Keratinocyte (primary cell): ENCODE measurements at places on chromosomes 3 and 15. TPM values are rescaled to one million over a fixed set of nuclear protein-coding genes. Genes with fewer than 3 reads are reported as not detected.

GRCh38 chr3:189756582-189757078 is 125.4 kb downstream of the TP63 start:
- no peaks in the 10 kb centered on the region for H3K36me3 ChIP-seq
- H3K27ac ChIP-seq: no peak overlapping the region
- no peak overlapping the region for H3K4me3 ChIP-seq
- H3K4me1 ChIP-seq: peaks cover 13% of the 10 kb centered on the region
- no peaks in the 10 kb centered on the region for H3K27me3 ChIP-seq

DNA sequence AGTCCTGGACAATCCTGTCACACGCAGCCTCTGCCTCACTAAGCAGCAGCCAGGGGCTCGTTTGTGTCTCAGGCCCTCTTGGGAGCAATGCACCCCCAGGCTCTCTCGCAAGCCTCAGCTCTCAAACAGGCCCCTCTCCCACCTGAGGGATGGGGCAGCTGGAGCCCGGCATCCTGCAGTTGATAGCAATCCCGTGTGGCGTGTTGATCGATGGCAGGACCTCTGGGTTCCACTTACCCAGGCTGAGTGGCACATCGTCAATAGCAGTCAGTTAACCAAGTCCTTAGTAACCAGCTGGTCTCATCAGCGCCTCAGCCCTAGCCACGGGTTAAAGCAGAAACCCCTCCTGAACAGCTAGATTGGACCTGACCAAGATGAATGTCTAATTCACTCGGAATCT is 36.5 kb upstream of the PLXNA1 start:
- H3K36me3 ChIP-seq: peaks cover 7% of the 10 kb centered on the region
- no peak overlapping the region for H3K4me3 ChIP-seq
- no peak for DNase-seq
- no peaks in the 10 kb centered on the region for H3K4me1 ChIP-seq
- no peaks in the 10 kb centered on the region for H3K27me3 ChIP-seq
- no peak overlapping the region for H3K27ac ChIP-seq

DNA sequence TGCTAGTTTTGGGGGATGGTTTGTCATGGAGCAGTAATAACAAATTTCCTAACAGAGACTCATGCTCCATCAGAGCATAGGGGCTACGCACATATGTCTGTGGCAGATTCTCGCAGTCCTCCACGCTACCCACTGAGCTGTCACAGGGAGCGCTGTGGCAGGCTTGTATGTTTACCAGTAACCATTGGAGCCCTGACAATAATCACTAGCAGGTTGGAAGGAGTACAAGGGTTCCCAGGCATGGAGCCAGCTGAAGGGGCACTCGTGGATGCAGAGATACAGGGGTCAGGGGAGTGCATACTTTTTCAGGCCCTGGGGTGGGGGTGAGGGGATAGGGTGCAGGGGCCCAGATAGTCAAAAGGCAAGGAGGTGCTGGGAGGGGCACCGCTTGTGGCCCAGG is 7.9 kb upstream of the GP9 start:
- no peak overlapping the region for H3K4me3 ChIP-seq
- no peak overlapping the region for H3K27ac ChIP-seq
- DNase-seq: no peak

GRCh38 chr3:22960105-22960984 is 242.8 kb upstream of the UBE2E2 start:
- H3K36me3 ChIP-seq: no peaks in the 10 kb centered on the region
- peaks cover 3% of the 10 kb centered on the region for H3K27me3 ChIP-seq
- H3K27ac ChIP-seq: no peak overlapping the region
- no peaks in the 10 kb centered on the region for H3K4me1 ChIP-seq

DNA sequence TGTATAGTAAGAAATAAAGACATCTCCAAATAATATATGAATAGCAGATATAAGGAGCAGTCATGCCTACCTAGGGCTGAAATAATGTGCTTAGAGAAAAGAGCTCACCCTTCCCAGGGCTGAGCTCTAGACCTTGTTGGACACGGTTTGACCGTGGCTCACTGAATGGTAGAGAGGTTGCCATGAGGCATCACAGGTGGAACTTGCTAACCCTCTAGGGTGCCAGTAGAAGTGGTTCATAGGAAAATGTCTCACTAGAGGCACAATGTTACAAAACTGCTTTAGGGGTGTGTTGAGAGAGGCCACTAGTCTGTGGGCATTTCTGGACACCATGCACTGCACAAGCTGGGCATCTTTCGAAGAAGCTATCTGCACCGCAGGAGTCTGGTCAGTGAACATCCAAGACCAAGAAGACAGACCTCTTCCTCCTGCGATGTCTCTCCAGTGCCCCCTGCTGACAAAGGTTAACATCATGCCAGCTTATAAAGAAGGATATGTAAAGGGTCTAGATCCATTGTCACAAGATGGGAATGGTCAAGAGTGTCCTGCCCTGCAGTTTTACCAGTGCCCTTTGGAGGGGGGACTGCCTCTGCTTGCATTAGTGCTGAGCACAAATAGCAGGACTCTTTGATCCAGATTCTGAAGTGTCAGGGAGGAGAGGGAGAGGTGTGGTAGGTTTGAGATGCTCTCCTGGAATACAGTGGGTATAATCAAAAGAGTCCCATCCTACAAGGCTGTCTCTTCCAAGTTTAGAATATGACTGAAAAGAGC is 266.8 kb downstream of the ZNF385D start:
- no peak overlapping the region for H3K4me3 ChIP-seq
- DNase-seq: no peak
- no peaks in the 10 kb centered on the region for H3K27me3 ChIP-seq
- H3K36me3 ChIP-seq: no peaks in the 10 kb centered on the region

DNA sequence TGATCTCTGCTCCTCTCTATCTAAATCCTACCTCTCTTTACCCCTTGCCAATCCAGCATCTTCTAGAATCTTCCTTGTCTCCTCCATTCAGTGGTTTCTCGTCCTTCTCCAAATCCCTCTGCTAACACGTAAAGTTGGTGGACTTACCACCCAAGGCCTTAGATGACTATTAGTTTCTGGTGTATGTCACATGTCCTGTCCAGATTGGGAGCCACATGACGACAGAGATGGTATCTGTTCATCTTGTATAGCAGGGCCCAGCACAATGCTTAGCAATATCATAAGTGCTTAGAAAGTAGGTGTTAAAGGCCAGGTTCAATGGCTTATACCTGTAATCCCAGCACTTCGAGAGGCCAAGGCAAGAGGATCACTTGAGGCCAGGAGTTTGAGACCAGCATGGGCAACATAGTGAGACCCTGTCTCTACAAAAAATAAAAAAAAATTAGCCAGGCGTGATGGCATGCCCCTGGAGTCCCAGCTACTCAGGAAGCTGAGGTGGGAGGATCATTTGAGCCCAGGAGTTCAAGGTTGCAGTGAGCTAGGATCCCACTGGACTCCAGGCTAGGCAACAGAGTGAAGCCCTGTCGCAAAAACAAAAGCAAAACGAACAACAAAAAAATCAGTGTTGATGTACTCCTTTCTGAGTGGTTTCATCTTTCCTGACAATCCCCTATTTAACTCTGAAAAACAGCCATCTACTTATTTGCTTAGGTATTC is 81.8 kb downstream of the HMG20A start:
- H3K4me1 ChIP-seq: peaks cover 32% of the 10 kb centered on the region
- H3K4me3 ChIP-seq: no peak overlapping the region
- no peaks in the 10 kb centered on the region for H3K36me3 ChIP-seq
- no peak overlapping the region for H3K27ac ChIP-seq

GRCh38 chr3:167787440-167787839 is 51.9 kb downstream of the SERPINI1 start:
- no peak for DNase-seq
- no peaks in the 10 kb centered on the region for H3K36me3 ChIP-seq
- H3K27ac ChIP-seq: no peak overlapping the region

DNA sequence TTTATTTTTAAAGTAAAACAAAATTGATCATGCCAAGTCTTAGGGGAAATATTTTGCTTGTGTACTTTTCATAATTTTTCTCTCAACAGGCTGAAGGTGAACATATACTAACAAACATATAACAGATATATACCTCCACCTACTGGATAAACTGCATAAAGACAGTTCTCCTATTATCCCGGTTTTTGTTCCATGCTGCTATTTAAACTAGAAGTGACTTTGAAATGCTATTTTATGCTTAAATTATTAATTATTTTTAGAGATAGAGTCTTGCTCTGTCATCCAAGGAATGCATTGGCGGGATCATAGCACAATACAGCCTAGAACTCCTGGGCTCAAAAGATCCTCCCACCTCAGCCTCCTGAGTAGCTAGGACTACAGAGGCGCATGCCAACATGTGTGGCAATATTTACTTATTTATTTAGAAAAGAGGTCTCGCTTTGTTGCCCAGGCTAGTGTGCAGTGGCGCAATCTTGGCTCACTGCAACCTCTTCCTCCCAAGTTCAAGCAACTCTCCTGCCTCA is 49.8 kb downstream of the ST3GAL6 start:
- H3K36me3 ChIP-seq: peaks cover 29% of the 10 kb centered on the region
- no peak overlapping the region for H3K27ac ChIP-seq
- no peaks in the 10 kb centered on the region for H3K27me3 ChIP-seq
- H3K4me3 ChIP-seq: no peak overlapping the region

RIOX2 gene
- polyA plus RNA-seq: 34.0 to 45.2 TPM (median 35.2 TPM) in 3 replicates

MRPL3 gene
- 122 to 228 TPM (median 124 TPM) in 3 replicates for polyA plus RNA-seq

SOX14 gene
- not detected in 3 replicates for polyA plus RNA-seq

REC114 gene
- not detected in 3 replicates for polyA plus RNA-seq

CD276 gene
- 48.9 to 135 TPM (median 62.9 TPM) in 3 replicates for polyA plus RNA-seq

SRGAP3 gene
- 4.3 to 7.2 TPM (median 6.2 TPM) in 3 replicates for polyA plus RNA-seq

SEC22A gene
- polyA plus RNA-seq: 26.1 to 32.9 TPM (median 32.8 TPM) in 3 replicates

UNC13C gene
- polyA plus RNA-seq: 0.04 TPM in 1 of 3 replicates, not detected in the others
